ENCODE measurements at places on chromosomes 12 and 14.

GRCh38 chr12:121903202-121903601, 14.6 kb downstream of the PSMD9 start:
- DNase-seq = no peak

DNA sequence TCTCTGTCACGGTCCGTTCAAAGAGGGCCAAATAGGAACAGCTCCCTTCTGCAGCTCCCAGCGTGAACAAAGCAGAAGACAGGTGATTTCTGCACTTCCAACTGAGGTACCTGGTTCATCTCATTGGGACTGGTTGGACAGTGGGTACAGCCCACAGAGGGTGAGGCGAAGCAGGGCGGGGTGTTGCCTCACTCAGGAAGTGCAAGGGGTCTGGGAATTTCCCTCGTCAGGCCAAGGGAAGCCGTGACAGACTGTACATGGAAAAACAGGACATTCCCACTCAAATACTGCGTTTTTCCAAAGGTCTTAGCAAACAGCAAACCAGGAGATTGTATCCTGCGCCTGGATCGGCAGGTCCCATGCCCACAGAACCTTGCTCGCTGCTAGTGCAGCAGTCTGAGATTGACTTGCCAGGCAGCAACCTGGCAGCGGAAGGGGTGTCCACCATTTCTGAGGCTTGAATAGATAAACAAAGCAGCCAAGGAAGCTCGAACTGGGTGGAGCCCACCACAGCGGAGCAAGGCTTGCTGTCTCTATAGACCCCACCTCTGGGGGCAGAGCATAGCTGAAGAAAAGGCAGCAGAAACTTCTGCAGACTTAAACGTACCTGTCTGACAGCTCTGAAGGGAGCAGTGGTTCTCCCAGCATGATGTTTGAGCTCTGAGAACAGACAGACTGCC, 22.7 kb downstream of the SLC38A1 start:
- no peak for DNase-seq

DNA sequence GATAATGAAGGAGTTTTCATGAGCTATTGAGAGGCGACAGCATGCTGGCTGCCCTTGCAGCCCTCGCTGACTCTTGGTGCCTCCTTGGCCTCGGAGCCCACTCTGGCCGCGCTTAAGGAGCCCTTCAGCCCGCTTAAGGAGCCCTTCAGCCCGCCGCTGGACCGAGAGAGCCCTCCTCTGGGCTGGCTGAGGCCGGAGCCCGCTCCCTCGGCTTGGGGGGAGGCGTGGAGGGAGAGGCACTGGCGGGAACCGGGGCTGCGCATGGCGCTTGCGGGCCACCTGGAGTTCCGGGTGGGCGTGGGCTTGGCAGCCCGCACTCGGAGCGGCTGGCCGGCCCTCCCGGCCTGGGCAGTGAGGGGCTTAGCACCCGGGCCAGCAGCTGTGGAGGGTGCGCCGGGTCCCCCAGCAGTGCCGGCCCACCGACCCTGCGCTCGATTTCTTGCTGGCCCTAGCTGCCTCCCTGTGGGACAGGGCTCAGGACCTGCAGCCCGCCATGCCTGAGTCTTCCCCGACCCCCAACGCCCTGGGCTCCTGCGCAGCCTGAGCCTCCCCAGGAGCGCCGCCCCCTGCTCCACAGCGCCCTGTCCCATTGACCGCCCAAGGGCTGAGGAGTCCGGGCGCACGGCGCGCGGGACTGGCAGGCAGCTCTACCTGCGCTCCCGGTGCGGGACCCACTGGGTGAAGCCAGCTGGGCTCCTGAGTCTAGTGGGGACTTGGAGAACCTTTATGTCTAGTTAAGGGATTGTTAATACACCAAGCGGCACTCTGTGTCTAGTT, 20.1 kb upstream of the PAWR start:
- no peak for DNase-seq

DNA sequence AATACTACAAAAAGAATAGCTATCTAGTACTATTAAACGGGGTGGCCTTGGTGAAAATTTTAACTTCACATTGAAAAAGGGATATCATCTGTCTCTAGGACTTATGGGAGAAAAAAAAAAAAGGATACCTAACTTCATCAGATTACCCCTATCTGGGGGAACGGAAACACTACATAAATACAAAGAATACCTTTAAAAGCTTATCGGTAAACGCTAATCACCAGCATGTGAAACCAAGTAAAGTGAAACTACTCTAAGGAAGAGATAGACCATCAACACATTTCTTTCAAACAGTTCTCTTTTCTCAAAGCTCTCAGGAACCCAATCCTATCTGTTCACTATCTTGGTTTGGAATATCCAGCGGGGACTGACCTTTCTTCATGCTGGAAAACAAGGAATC, 3.5 kb downstream of the KICS2 start:
- no peak for DNase-seq

- DNase-seq = no peak
Observed at GRCh38 chr12:31600252-31600651, 9.3 kb upstream of the DENND5B start.

GRCh38 chr12:51592034-51592705, 1.1 kb downstream of the SCN8A start:
- DNase-seq = no peak

GRCh38 chr14:64293976-64294671, at the start of gene ESR2:
TSS of gene ESR2 (minus strand) at chr14:64294371. CDS start at chr14:64282985, 11,386 bp downstream.
- no peak for DNase-seq

- DNase-seq = no peak
Observed at GRCh38 chr12:28320353-28320752, 130.1 kb downstream of the CCDC91 start.

DNA sequence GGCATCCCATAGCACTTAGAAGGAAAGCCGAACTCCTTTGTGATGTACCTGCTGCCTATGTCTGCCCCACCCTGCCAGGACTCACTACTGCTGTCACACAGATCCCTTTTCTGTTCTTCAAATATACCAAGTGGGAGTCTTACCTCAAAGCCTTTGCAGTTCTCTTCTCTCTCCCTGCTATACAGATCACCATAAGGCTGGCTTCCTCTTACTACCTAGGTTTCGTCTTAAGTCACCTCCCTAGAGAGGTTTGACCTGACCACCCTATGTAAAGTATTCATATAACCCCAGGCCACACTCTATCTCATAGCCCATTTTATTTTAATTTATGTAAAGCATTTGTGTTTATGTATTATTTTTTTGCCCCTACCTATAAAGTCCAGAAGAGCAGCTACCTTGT, 117.6 kb downstream of the CRADD start:
- DNase-seq = no peak

- peak; percentile 52 for DNase-seq
Observed at GRCh38 chr12:24562771-24563431, 386.0 kb downstream of the BCAT1 start.

- DNase-seq = no peak
Observed at GRCh38 chr12:22733756-22734155, 108.8 kb downstream of the ETNK1 start.

- no peak for DNase-seq
Observed at GRCh38 chr12:80777587-80777986, 60.9 kb downstream of the MYF5 start.

DNA sequence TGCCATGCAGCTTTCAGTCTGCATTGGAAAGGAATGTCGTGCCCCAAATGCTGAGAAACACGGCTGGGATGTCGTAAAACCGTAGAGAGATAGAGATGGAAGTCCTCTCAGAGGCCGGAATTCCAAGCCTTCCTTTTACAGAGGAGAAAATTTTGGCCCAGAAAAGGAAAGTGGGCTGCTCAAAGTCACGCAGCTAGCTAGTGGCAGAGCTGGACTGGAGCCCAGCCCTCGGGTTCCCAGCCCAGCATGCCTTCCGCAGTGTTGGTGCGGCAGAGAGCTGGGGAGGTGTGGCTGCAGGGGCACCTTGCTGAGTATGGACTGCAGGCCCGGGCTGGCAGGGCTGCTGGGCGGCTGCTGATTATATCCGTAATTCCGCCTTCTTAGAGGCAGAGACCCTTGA, 50.3 kb downstream of the KCNA1 start:
- DNase-seq = no peak

DNA sequence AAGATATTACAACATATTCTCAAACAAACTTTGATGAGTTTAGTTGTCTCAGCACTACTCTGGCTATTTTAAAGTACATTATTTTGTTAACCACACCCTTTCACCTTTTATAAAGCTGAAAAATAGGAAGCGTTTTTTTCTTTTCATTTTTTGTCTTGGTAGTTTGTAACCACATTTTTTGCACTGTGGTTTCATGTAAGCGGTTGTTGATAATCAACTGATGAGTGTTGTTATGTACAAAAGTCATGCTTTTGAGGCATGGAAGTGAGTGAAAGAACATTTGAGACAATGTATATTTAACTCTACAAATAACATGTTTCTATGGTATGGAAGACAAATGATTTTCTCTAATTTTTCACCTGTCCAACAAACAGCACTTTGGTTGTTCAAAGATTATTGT, 52.1 kb upstream of the ATP2B1 start:
- DNase-seq = no peak

DNA sequence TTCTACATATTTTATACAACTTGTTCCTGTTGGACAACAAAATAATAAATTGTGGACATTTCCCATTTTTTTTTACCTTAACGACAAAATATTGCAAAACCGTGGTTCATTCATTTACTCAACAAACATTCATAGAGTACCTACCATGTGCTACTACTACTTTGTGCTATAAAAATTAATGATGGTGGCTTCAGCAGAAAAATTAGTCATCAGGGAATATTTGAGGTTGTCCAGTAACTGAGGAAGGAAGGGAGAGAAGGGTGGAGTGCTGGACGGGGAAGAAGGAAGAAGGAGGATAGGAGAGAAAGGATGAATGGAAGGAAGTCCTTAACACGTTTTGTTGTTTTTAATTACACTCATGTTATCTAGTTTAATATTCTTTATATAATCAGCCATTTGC, 53.7 kb downstream of the PPFIBP1 start:
- no peak for DNase-seq

- DNase-seq = no peak
Observed at GRCh38 chr12:6888360-6888759, 15.3 kb upstream of the SPSB2 start.

- no peak for DNase-seq
Observed at GRCh38 chr12:85280165-85280983, at the start of gene ALX1. TSS of gene ALX1 (plus strand) at chr12:85280220. CDS start at chr12:85280262, 42 bp downstream.

- no peak for DNase-seq
Observed at GRCh38 chr12:122835750-122836026, 431 bp downstream of the HIP1R start.

GRCh38 chr12:92132288-92132687, 13.4 kb downstream of the BTG1 start:
- no peak for DNase-seq

DNA sequence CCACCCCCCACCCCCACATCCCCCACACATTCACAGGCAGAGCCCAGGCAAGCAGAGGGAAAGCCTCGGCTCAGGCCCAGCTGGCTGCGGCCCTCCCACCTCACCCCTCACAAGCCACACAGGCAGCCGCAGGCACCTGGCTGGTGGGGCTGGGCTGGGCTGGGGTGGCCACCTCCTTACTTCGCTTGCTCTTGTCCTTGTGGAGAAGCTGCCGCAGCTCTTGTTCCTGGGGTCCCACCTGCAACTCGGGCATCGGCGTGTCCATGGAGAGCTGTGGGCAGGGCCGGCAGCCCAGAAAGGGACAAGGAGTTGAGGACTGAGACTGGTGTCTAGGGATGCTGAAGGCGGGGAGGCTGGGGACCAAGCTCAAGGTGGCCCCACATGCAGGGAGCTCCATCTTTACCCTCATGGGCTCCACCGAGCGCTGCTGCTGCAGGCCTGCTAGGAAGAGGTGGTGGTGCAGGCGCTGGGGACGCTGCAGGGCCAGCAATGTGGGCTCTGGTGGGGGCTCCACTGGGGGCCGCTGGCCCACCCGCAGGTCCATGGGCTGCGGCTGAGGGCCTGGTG, 21.2 kb downstream of the HDAC7 start:
- DNase-seq = no peak

- DNase-seq = no peak
Observed at GRCh38 chr14:22073801-22074200, 400.2 kb upstream of the OR4E1 start.

- no peak for DNase-seq
Observed at GRCh38 chr12:74482115-74482514, 55.5 kb upstream of the ATXN7L3B start.

- no peak for DNase-seq
Observed at GRCh38 chr14:96497087-96497486, 5.1 kb upstream of the PAPOLA start.

DNA sequence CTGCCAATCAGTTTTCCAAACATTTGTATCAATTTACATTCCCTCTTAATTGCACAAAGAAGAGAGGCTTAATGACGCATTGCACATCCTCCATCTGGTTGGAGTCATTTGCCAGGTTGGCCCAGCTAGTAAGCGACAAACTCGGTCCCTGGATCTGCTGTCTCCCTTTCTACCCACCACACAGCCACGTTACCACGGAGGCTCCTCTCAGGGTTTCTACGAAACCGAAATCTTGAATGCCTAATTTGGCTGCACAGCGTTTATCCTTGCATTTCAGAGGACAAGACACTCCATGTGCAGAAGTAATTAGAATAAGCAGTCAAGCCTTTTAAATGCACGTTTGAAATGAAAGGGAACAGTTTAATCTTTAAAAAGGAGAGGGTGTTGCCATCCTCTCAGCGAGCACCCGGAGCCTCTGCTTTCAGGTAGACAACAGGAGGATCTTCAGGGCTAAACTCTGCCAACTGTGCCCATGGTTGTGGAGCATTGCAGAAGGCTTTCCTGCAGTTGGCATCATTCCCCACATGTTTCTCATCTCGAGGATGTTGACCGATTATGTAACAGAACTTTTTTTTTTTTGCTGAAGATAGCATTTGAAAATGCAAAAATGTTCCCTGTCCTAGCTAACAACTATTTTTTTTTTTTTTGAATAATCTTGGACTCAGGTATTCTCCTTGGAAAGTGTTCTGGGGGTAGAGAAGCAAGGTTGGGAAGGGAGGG, 37.8 kb downstream of the SLC24A4 start:
- no peak for DNase-seq

DNA sequence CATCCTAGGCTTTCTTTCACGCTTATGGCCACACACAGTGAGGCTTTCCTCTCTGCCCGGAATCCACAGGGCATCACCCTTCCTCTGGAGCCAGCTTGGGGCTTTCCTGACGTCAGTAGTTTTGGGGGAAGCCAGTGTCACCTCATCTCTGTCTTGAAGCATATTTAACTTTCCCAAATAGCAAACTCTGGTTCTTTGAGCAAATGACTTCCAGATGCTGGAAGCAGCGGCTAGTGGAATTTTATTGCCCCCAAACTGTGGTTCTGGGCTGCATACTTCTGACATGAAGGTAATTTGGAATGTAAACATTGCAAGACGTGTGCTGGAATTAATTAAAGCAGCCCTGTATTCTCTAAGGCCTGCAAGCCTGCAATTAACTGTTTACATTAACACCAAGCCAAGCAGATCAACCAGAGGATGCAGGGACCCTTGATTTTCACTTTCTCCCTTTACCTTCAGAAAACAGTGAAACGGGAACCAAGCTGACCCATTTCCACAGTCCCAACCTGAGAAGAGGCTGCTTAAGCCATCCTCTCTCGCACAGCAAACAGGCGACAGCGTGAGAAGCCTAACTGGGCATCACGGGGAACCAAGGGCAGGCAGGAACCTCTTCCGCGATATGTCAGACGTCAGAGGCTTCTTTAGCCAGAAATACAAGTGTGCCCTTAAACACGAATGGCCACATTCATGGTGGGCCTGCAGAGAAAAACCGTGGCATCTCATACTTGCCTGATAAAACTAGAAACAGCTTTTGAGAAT, 258.4 kb downstream of the CACNA1C start:
- DNase-seq = no peak

GRCh38 chr14:69712599-69713088, 54.3 kb upstream of the SRSF5 start:
- no peak for DNase-seq

GRCh38 chr12:49956663-49957569, 4.8 kb upstream of the AQP5 start:
- DNase-seq = no peak
